ENCODE measurements at places on chromosomes 12 and 14.

- peak; percentile 75 for DNase-seq
Observed at GRCh38 chr12:119208626-119209061, 29.9 kb downstream of the HSPB8 start.

GRCh38 chr12:14963520-14963919, 2.1 kb upstream of the ARHGDIB start:
- no peak for DNase-seq

GRCh38 chr12:87728931-87729593, 300.1 kb downstream of the C12orf50 start:
- no peak for DNase-seq

- DNase-seq, result no peak
Observed at GRCh38 chr14:24251880-24252288, 9.5 kb upstream of the TINF2 start.

GRCh38 chr14:86299994-86300393, 770.0 kb downstream of the FLRT2 start:
- peak; percentile 78 for DNase-seq

DNA sequence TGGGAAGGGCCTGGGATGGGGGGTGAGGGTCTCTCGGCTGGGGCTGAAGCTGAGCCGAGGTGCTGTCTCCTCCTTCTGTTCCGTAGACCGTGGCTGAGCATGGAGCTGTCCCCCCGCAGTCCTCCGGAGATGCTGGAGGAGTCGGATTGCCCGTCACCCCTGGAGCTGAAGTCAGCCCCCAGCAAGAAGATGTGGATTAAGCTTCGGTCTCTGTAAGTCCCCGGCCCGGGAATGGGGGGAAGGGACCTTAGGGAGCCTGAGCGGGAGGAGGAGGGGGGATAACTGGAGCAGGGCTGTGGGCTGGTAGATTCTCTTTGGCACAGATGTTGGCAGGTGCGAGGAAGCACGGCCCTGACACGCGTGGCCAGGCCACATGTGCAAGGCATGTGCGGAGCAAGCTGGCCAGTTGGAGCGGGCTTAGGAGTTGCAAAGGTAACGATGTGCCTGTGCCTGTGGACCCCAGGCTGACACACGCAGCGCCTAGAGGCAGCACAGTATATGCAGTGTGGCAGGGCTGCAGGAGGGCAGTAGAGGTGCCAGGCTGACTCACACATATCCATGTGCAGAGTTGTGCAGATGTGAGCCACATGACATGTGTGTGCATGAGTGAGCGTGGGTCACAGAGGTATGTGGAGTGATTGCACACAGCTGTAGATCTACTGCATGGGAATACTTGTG, 512 bp downstream of the PDE1B start:
- DNase-seq, result peak; percentile 34

DNA sequence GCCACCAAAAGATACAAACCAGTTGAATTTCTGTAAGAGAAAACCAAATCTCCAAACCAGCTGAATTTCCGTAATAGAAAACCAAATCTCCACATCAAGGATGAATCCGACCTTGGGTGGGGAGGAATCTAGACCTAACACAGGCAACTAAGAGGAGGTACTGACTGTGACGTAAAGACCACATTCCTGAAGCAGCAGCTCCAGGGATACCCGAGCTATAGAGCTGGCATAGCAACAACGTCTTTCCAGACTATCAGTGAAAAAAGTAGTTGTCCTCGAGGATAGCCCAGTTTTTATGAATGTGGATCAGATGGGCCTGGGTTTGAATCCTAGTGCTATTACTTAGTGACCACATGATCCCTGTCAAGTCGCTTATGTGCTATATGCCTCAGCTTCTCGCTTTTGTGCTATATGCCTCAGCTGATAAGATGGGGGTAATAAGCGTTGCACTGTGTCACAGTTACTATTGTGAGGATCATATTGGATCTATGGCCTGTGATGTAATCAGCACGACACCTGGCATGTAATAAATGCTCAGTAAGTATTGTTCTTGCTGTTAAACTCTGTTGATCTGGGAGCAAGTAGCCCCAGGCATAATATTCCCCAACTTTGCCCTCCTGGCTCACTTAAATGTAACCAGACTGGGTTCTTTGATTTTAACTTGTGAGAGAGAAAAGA, 113.8 kb downstream of the EGLN3 start:
- DNase-seq, result no peak

DNA sequence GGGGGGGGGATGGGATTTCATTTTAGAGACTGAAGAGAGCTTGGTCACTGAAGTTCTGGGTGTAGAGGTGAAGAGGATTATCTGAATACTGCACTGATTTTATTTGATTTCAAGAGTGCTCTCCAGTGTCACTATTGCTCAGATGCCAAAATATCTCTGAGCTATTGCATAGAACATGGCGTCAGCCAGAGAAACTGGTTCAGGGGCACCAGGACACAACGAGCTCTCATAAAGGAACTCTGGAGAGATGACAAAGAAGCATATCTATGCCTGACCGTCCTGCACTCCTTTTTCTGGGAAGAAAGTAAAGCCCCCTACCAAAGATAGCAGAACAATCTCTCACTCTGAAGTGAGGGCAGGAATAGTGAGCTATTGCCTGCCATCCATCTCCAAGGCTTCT, 2.0 kb downstream of the SLC7A8 start:
- DNase-seq, result no peak

- no peak for DNase-seq
Observed at GRCh38 chr14:106619606-106620005, 1093.2 kb downstream of the TMEM121 start.

GRCh38 chr12:89789862-89790261, 81.2 kb upstream of the ATP2B1 start:
- no peak for DNase-seq

DNA sequence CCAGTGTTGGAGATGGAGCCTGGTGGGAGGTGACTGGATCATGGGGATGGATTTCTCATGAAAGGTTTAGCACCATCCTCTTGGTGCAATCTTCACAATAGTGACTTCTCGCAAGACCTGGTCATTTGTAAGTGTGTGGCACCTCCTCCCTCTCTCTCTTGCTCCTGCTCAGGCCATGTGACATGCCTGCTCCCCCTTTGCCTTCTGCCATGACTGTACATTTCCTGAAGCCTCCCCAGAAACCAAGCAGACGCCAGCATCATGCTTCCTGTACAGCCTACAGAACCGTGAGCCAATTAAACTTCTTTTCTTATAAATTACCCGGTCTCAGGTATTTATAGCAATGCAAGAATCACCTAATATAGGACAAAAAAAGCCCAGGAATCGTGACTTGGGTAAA, 171.0 kb upstream of the FOXN3 start:
- no peak for DNase-seq

Measured in NCI-H69 (cell line).